Stimulated activated CD4-positive, alpha-beta T cell treated with anti-CD3 and anti-CD28 coated beads, TNF-alpha, amount 100 ng/mL, for 24 hours (primary cell): ENCODE measurements at places on chromosomes 16 and 17.

DNA sequence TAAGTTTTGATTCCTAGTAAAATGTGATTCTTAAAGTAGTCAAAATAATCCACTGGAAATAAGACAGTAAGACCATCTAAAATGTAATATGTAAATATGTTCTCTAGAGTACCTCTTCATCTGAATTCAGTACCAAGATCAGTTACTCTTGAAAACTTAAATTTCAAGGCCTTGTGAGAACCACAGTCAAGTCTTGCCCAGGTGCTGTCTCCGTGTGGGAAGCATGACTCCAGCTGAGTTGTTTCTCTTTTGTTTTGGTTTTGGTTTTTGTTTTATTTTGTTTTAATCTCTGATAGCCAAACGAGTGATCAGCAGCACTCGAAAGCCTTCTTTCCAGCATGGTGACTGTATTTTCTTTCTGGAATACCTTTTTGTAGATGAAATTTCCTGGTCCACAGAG is 907.0 kb downstream of the KCNJ18 start:
- no peak for DNase-seq

GRCh38 chr16:7644811-7645210 is 312.2 kb downstream of the RBFOX1 start:
- DNase-seq, result no peak

DNA sequence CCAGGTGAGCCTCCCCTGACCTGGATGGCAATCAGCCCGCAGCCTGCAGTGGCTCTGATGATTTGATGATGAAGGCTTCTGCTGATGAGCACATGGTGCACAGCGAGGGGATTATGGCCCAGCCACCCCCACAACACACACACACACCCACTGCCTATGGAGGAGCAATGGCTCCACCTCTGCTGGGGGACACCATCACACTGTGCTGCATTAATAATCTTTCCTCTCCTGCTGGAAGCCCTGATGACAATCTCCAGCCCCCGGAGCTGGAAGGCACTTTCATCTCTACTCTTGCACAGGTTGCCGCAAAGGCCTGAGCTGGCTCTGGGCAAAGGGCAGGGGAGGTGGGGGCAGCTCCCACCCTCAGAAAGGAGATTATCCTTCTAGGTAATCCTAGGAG is 79.9 kb downstream of the PLXDC1 start:
- DNase-seq, result no peak

GRCh38 chr17:14196377-14196997 is 40.2 kb downstream of the CDRT15 start:
- DNase-seq, result no peak

DNA sequence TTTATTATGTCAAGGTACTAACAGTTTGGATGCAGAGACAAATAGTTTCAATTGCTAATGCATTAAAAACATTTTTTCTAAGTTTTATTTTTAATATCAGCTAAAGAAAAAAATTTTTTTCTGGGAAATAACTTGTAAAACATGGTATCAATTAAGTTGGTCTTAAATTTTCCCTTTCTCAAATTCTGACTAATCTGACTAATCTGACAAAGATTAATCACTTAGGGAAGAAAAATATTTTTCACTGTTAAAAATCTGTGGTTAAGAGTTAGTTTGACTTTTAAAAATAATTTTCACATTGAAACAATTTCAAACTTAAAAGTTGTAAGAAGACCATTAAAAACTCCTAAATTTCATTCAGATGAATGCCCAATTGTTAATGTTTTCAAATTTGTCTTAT is 74.6 kb downstream of the MYO1D start:
- DNase-seq, result no peak

DNA sequence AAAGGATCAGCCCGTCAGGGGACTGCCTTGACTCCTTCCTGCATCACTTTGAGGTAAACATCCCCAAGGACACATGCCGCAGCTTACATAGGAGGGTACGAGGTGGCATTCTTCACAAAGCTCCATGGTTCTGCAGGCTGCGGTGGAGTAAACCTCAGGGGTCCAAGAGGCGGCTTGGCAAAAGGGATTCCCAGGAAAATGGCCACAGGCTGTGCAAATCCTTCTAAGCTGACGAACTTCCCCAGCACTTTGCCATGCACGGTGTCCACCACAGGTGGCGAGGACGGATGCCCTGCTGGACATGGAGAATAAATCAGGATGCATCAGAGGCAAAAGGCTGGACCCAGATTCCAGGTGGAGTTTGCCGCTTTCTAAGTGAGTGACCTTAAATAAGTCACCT is 4.2 kb downstream of the CES1 start:
- DNase-seq, result no peak

DNA sequence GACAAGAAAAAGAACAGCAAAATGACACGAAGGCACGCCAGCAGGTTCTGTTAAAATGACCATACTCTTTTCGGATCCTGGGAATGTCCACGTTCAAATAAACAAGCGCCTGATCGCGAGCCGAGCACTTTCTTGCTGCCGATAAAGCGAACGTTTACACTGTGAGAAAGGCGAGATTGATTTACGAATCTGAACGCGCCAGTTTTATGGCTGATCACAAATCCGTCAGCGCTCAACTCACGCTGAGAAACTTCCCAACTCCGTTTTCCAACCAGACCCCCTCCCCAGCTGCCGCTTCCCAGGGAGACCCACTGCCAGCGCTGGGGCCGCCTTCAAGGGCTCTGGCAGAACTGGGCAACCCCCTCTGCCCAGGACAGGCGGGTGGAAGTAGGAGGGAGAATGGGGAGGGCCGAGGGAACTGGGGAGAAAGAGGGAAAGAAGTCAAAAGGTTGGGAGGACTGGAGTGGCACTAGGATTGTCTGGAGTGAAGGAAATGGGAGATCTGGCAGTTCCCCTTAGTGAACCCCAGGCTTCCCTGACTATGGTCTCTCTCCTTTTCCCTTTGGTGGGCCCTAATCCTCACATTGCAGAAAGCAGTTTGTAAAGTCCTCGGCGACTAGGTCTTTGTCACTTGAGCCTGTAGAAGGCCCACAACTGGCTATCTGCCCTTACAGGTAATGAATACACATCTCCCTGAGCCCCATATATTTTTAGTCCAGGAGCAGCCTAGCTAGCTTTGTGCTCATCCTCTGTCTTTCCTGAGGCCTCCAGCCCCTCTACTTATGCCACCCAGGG is 6.9 kb downstream of the HOXB4 start:
- DNase-seq, result no peak

DNA sequence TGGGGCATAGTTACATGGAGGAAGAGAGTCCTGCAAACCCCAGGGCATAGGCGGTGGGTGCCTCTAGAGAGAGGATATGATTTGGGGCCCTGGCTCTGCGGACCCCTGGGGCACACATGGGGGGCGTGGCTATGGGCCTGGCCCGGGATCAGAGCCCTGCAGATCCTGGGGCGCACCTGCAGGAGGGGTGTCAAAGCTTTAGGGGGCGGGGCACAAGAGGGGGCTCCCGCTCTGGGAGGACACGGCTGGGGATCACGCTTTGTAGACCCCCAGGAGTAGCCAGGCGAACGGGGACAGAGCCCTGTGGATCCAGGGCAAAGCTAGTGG is 497 bp downstream of the BCL7C start:
- DNase-seq, result no peak

GRCh38 chr16:54847207-54847606 is 83.5 kb upstream of the IRX5 start:
- DNase-seq, result no peak

GRCh38 chr16:83971165-83972130 is 3.4 kb downstream of the NECAB2 start:
- no peak for DNase-seq

- no peak for DNase-seq
These were observed 216.6 kb upstream of the IRX3 start for GRCh38 chr16:54503011-54503855.

- DNase-seq, result no peak
These were observed 54.1 kb downstream of the VAC14 start for GRCh38 chr16:70746708-70747424.

- DNase-seq, result no peak
These were observed 18.8 kb downstream of the LGALS3BP start for GRCh38 chr17:78960928-78961327.

DNA sequence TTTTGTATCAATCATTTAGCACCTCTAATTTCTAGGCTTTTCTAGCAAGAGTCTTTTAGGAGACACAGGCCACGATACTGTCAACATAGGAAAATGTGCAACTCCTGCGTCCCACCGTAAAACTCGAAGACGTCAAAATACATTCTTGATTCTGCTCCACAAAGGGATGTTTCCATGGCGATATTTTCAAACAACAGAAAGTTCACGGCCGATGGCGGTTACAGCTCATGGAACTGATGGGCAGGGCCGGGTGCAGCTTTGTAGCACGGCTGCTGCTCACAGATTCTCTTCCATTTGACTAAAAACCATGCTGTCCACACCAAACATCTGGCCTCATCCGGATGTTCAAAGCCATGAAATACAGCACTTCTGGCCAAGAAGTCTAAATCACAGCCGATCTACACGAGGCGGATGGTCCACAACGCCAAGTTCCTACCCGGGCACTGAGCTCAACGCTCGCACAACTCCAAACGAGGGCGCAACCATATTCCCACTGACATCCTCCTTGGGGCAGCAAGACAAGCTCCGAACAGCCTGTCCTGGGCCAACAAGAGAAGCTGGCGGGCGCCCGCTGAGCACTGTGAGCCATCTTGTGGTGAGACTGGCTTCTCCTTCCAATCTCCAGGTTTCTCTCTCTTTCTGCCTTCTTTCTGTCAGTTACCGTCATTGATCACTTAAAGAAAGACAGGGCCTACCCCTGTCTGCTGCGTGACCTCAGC is 79.8 kb downstream of the ZNF778 start:
- DNase-seq, result no peak

GRCh38 chr17:19311421-19312215 is 50.9 kb downstream of the B9D1 start:
- DNase-seq, result no peak
